ENCODE measurements at places on chromosomes 6 and 20.

- no peak for DNase-seq
- H3K36me3 ChIP-seq = no peaks in the 10 kb centered on the region
- H3K27me3 ChIP-seq = no peaks in the 10 kb centered on the region
- H3K27ac ChIP-seq = no peak overlapping the region
- no peaks in the 10 kb centered on the region for H3K4me1 ChIP-seq
- H3K4me3 ChIP-seq = no peak overlapping the region
These were observed 327.3 kb upstream of the NOX3 start for GRCh38 chr6:155782739-155783459.

- no peak overlapping the region for H3K27ac ChIP-seq
- H3K4me1 ChIP-seq = no peaks in the 10 kb centered on the region
- H3K36me3 ChIP-seq = no peaks in the 10 kb centered on the region
- H3K27me3 ChIP-seq = no peaks in the 10 kb centered on the region
These were observed 67.3 kb upstream of the TENT5A start for GRCh38 chr6:81819767-81820166.

DNA sequence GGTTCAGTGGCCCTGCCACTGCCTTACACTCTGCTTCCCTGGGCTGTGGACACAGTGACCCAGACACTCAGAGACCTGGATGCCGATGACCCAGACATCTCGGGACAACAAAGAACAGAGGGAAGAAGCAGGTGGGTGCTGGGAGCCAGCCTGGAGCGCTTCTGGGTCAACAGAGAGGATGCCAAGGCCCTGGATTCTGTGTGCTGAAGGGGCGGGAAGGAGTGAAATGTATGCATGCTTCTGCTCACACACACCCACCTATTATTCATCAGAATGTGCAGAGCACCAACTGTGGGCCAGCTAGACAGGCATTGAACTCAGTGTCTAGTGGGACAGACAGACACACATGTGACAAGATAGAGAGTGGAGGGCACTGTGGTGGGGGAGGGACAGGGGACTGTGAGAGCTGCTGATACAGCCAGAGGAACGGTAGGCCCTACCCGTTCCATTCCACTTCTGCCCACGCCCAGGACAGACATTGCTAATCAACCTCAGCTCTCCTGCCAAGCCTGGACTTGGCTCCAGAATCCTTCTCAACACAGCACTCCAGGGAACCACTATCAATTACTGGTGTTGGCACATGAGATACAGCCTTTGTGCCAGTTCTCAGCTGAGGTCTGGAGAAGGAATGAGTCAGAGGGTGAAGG, 20.2 kb downstream of the KCNK15 start:
- no peak for DNase-seq
- no peaks in the 10 kb centered on the region for H3K4me1 ChIP-seq
- H3K27me3 ChIP-seq = no peaks in the 10 kb centered on the region
- no peaks in the 10 kb centered on the region for H3K36me3 ChIP-seq

DNA sequence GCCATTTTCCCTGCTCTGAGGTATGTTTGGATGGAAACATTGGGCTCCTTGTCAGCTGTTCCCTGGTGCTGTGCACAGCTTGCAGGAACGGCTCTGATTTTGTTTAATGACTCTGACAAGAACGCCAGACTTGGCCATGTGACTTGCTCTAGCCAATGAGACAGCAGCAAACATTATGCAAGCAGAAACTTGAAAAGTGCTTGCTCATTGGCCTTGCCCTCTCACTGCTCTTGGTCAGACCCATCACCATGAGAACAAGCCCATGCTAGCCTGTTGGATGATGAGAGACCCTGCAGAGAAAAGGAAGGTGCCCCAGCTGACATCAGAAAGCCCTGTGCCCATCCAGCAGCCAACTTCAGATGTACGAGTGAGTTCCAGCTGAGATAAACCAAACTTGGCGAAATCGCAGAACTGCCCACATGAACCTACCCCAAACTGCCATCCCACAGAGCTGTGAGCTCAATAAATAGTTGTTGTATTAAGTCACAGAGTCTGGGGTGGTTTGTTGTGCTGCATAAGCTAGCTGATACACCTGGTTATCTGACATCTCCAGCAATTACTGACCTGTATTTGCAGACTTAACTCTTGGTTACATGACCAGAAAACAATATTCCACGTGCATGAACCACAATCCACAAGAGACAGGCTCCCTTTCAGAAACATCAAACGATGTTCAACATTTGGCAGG, 96.9 kb downstream of the JPH2 start:
- H3K4me3 ChIP-seq = no peak overlapping the region
- no peak overlapping the region for H3K27ac ChIP-seq
- H3K36me3 ChIP-seq = no peaks in the 10 kb centered on the region
- H3K27me3 ChIP-seq = peaks cover 7% of the 10 kb centered on the region
- H3K4me1 ChIP-seq = peaks cover 4% of the 10 kb centered on the region
- no peak for DNase-seq

GRCh38 chr20:64079273-64080012, at the start of gene RGS19:
Gene RGS19, minus strand, starts transcription at chr20:64079518. Its CDS starts 2,632 bp downstream, at chr20:64076886.
- H3K27me3 ChIP-seq = no peaks in the 10 kb centered on the region
- H3K4me3 ChIP-seq = peak within 1 kb of the TSS; percentile 93
- peaks cover 63% of the 10 kb centered on the region for H3K4me1 ChIP-seq
- DNase-seq = peak; percentile 87
- peak within 1 kb of the TSS; percentile 61 for H3K27ac ChIP-seq
- peaks cover 22% of the 10 kb centered on the region for H3K36me3 ChIP-seq

- H3K27me3 ChIP-seq = no peaks in the 10 kb centered on the region
- H3K4me1 ChIP-seq = peaks cover 11% of the 10 kb centered on the region
- H3K4me3 ChIP-seq = no peak overlapping the region
- DNase-seq = no peak
- H3K36me3 ChIP-seq = peaks cover 71% of the 10 kb centered on the region
These were observed 37.4 kb downstream of the PLCG1 start for GRCh38 chr20:41174782-41175181.

DNA sequence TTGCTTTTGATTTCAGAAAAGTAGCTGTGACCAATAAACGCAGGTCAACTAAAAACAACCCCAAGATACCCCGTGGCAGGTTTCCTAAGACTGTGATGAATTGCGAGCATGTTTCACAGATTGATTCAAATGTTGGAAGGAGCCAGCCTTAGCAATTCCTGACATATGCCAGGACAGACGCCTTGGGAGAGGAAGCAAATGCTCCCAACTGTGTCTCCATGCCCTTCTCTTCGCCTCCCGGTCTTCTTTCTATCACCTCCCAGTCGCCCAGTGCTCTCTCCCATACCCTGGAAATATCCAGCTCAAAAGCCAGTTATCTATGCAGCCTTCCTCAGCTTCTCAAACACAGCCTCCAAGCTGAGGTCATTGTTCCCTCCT, 32.0 kb downstream of the KIAA0319 start:
- no peak overlapping the region for H3K27ac ChIP-seq
- DNase-seq = no peak
- H3K27me3 ChIP-seq = no peaks in the 10 kb centered on the region
- no peaks in the 10 kb centered on the region for H3K36me3 ChIP-seq
- H3K4me1 ChIP-seq = no peaks in the 10 kb centered on the region

- no peaks in the 10 kb centered on the region for H3K36me3 ChIP-seq
- H3K4me3 ChIP-seq = no peak overlapping the region
- H3K4me1 ChIP-seq = no peaks in the 10 kb centered on the region
These were observed 14.7 kb upstream of the SIM1 start for GRCh38 chr6:100479179-100480035.

DNA sequence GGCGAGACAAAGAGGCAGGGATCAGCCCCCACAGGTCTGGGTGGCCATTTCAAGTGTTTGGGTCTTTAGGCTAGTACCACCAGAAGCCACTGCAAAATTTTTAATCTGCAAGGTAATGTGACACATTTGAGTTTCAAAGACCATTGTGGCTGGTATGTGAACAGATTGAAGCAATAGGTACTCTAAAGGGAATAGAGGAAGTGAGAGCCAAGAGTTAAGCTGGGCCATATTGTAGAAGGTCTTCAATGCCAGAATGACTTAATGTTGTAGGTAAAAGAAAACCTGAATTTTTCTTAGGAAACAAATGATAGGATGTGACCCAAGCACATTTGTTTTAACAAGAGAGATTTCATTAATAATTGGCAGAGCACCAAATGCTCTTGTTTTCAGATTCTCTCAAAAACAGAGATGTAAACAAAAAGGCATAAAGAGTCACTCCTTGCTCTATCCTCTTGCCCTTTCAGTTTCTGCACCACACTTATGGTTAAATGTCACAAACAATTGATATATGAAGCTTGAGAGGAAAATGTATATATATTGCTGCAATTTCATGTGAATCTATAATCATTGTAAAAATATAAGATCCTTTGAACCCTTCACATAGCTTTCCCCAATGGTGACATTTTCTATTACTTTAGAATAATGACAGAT, 307.1 kb upstream of the PLN start:
- H3K27ac ChIP-seq = no peak overlapping the region
- peaks cover 10% of the 10 kb centered on the region for H3K27me3 ChIP-seq
- no peaks in the 10 kb centered on the region for H3K4me1 ChIP-seq
- DNase-seq = no peak
- H3K4me3 ChIP-seq = no peak overlapping the region

GRCh38 chr20:34541264-34541901, 17.1 kb upstream of the MAP1LC3A start:
- no peaks in the 10 kb centered on the region for H3K27me3 ChIP-seq
- DNase-seq = no peak
- H3K36me3 ChIP-seq = peaks cover 42% of the 10 kb centered on the region
- H3K4me3 ChIP-seq = no peak overlapping the region
- peaks cover 42% of the 10 kb centered on the region for H3K4me1 ChIP-seq

DNA sequence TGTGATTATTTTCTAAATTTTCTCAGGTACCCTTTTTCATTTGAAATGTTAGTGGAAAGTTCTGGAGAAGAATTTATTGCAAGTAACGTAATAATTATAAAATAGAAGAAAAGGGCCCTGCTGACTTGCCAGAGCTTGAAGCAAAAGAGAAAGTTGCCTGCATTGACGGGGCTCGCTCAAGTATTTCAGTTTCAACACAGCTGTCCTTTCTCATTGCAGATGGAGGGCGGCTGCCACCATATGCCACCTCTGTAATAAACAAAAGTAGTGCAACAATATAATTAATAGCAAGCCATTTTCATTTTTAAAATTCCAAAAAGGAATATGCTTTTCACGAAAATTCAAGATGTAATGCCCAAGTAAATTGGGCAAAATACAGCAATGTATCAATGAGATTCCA, 246.2 kb downstream of the PACRG start:
- no peaks in the 10 kb centered on the region for H3K27me3 ChIP-seq
- no peaks in the 10 kb centered on the region for H3K36me3 ChIP-seq
- no peak overlapping the region for H3K27ac ChIP-seq
- H3K4me1 ChIP-seq = no peaks in the 10 kb centered on the region

- no peak overlapping the region for H3K27ac ChIP-seq
- H3K4me3 ChIP-seq = no peak overlapping the region
- no peaks in the 10 kb centered on the region for H3K27me3 ChIP-seq
- H3K36me3 ChIP-seq = peaks cover 41% of the 10 kb centered on the region
These were observed 11.3 kb downstream of the SLC17A5 start for GRCh38 chr6:73642530-73642929.

- no peak overlapping the region for H3K27ac ChIP-seq
- H3K4me1 ChIP-seq = no peaks in the 10 kb centered on the region
- H3K27me3 ChIP-seq = no peaks in the 10 kb centered on the region
- no peak for DNase-seq
These were observed 15.1 kb downstream of the NOX3 start for GRCh38 chr6:155440398-155441111.

DNA sequence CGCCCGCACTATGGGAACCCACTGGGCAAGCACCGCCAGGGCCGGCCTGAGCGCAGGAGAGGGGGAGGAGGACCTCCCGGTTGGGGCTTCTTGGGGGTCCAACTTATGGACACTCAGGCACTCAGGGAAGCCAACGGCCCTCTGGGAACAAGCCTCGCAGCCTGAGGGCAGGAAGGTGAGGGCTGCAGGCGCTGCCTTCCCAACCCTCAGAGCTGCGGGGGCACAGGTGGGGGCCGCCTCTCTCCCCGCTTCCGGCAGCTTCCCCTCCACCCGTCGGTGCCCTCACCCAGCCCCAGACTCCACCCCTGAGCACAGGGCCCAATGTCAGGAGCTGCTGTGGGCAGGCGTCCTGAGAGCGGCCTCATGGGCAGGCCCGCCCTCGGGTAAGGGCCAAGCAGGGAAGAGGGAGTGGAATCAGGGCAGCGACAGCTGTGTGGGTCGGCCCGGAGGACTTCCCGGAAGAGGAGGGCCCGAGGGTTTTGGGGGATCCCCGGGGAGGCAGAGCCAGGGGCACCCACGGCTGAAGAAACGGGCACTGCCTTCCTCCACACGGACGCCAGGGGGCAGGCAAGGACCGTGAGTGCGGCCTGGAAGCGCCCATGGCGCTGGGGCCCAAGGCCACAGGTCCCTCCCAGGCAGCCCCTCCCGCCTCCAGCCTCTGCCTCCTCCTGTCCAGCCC, 488 bp upstream of the PTK6 start:
- peak overlapping the region; percentile 59 for H3K4me3 ChIP-seq
- H3K27ac ChIP-seq = peak overlapping the region; percentile 73
- no peaks in the 10 kb centered on the region for H3K27me3 ChIP-seq
- H3K36me3 ChIP-seq = no peaks in the 10 kb centered on the region
- DNase-seq = peak; percentile 85
- H3K4me1 ChIP-seq = peaks cover 37% of the 10 kb centered on the region

DNA sequence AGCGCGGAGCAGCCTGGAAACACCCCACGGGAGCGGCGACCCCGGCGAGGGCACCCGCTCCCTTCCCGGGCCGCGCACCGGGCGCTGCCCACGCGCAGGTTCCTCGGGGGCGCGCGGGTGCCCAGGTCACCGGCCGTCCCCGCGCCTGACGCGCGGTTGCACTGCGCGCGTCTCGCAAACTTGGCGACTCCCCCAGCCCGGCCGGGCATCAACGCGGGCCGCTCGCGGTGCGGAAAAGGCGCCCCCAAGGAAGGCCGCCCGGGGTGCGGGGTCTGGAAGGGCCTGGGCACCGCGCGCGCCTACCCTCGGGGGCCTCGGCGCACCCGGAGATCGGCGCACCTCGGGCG, 555 bp upstream of the ZBTB46 start:
- H3K4me1 ChIP-seq = peaks cover 15% of the 10 kb centered on the region
- peaks cover 32% of the 10 kb centered on the region for H3K27me3 ChIP-seq
- DNase-seq = no peak
- H3K4me3 ChIP-seq = no peak overlapping the region

- no peaks in the 10 kb centered on the region for H3K36me3 ChIP-seq
- no peak overlapping the region for H3K4me3 ChIP-seq
- H3K27ac ChIP-seq = no peak overlapping the region
- no peak for DNase-seq
- no peaks in the 10 kb centered on the region for H3K4me1 ChIP-seq
These were observed 119.9 kb upstream of the PREP start for GRCh38 chr6:105522626-105523322.

DNA sequence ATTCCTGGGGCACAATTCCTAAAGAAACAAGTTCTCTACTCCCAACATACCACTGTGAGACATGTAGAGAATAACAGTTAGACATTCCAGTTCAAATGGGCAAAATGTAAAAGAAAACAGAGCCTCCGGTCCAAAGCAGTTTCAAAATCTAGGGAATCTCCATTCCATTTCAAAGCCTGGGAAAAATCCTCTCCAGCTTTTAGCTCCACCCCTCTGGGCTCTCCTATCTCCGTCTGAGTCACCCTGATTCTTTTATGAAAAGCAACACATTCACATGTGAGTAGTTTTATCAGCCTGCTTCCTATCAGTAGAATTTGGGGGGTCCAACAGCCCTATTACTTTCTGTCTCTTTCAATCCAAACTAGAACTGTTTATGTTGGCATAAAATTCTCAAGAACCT, 3.7 kb downstream of the CSNK2A1 start:
- no peak for DNase-seq
- H3K36me3 ChIP-seq = peaks cover 2% of the 10 kb centered on the region
- H3K27me3 ChIP-seq = no peaks in the 10 kb centered on the region
- H3K4me3 ChIP-seq = no peak overlapping the region
- H3K4me1 ChIP-seq = peaks cover 45% of the 10 kb centered on the region

- H3K4me1 ChIP-seq = peaks cover 59% of the 10 kb centered on the region
- H3K27ac ChIP-seq = peak overlapping the region; percentile 57
- H3K4me3 ChIP-seq = peak overlapping the region; percentile 84
- H3K27me3 ChIP-seq = no peaks in the 10 kb centered on the region
These were observed 576 bp upstream of the RRP36 start for GRCh38 chr6:43020847-43021246.

Data from CD4-positive, alpha-beta T cell (primary cell).